ENCODE measurements at places on chromosomes 5 and 9.

DNA sequence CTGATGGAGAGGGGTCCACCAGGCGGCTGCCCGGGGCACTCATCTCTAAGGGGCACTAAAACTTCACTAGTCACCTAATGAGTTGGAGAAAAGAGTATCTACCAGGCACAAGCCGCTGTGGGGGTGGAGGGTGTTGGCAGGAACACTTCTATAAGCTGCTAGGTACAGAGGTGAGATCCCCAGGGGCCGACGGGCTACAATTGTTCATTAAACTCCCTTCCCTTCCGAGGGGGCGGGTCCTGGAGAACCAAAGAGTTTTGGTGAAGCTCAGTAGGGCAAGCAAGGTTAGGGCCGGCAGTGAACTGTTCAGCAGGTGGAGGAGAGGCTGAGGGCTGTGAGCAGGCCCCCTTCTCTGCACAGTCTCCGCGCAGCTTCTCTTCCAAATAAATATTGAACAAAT, 78.7 kb upstream of the ARAP3 start:
- DNase-seq: no peak

GRCh38 chr5:30099634-30100033, 1093.9 kb upstream of the CDH6 start:
- DNase-seq: no peak

- DNase-seq: no peak
Observed at GRCh38 chr5:149940941-149941644, 3.5 kb downstream of the PDE6A start.

DNA sequence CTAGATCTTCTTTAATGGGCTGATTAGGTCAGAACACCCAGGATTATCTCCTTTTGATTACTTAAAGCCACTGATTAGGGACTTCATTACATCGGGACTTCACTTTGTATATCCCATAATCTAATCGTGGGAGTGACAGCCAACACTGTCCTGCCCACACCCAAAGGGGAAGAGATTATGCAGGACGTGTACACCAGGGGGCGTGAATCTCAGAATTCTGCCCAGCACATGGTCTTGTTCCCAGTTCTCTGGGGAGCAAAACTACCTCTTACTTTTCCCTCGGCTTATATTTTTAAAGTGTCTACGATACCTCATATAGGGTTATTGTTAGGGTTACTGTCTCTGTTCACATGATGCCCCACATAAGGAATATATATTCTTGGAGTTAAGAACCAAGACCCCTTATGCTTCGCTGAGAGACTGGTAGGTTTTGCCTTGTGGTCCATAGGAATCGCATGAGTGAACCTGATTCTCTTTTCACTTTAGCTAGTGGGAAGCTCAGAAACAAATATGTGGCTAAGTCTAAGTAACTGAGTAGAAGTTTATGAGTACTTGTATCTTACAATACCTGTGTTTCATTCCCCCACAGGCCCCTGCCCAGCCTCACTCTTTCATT, 192.7 kb downstream of the GNA14 start:
- DNase-seq: peak; percentile 78

- peak; percentile 37 for DNase-seq
Observed at GRCh38 chr9:99977033-99977792, 70.8 kb downstream of the STX17 start.

DNA sequence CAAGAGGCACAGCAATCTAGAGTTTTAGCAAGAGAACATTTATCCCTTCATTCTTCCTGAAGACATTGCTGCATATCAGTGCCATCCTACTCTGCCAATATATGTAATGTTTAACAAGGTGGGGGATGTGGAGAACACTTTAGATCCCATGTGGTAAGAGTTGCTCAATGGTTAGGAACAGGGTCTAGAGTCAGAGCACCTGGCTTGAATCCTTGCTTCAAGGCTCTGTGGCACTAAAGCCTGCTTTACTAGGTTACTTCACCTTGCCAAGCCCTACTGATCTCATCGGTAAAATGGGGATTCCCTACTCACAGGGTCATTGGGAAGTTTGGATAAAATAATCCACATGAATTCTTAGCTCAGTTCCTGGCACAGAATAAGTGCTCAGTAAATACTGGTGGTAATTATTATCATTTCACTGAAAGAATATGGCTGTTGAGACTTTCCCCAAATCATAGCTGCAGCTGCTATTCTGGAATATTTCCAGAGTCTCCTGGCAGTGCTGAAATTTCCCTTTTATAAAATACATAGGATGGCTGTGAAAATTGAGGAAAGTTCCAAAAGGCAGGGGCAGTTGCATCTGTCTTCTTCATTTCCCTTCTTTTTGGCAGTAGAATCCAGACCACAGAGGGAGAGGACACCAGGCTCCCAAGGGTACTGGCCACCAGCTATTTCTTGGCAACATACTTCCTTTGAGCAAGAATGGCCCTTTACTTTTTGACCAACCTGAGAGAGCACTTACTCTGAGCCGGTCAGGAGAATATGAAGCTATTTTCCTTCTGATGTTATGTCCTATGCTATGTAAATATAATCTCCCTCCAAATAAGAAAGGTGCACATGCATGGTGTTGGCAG, 142.8 kb downstream of the PALM2AKAP2 start:
- no peak for DNase-seq

All from OCI-M1 (cell line).